ENCODE measurements at places on chromosomes 13 and 19. TPM values are rescaled to one million over a fixed set of nuclear protein-coding genes. Genes with fewer than 3 reads are reported as not detected.
A peak's percentile ranks its signal among the peaks of the same experiment; 100 is the strongest.

- no peak for DNase-seq
- H3K27me3 ChIP-seq = no peaks in the 10 kb centered on the region
- H3K4me1 ChIP-seq = no peaks in the 10 kb centered on the region
- no peaks in the 10 kb centered on the region for H3K36me3 ChIP-seq
- H3K27ac ChIP-seq = no peak overlapping the region
- no peak overlapping the region for H3K4me3 ChIP-seq
These were observed 89.5 kb downstream of the ZNF100 start for GRCh38 chr19:21677696-21678418.

- H3K4me3 ChIP-seq = no peak overlapping the region
- DNase-seq = no peak
- H3K27me3 ChIP-seq = peaks cover 7% of the 10 kb centered on the region
- no peaks in the 10 kb centered on the region for H3K36me3 ChIP-seq
- no peak overlapping the region for H3K27ac ChIP-seq
- peaks cover 8% of the 10 kb centered on the region for H3K4me1 ChIP-seq
These were observed 6.6 kb downstream of the EFNB2 start for GRCh38 chr13:106528718-106529414.

- peaks cover 15% of the 10 kb centered on the region for H3K27me3 ChIP-seq
- H3K4me3 ChIP-seq = no peak overlapping the region
- DNase-seq = no peak
- no peaks in the 10 kb centered on the region for H3K36me3 ChIP-seq
- H3K27ac ChIP-seq = no peak overlapping the region
These were observed 71.8 kb downstream of the SPACA7 start for GRCh38 chr13:112447761-112448603.

GRCh38 chr13:33287142-33287882, 1.8 kb upstream of the STARD13 start:
- no peak for DNase-seq
- no peak overlapping the region for H3K4me3 ChIP-seq
- H3K4me1 ChIP-seq = peaks cover 23% of the 10 kb centered on the region
- H3K36me3 ChIP-seq = no peaks in the 10 kb centered on the region
- peaks cover 5% of the 10 kb centered on the region for H3K27me3 ChIP-seq

GRCh38 chr13:43687038-43687437, 99.7 kb downstream of the ENOX1 start:
- H3K4me1 ChIP-seq = no peaks in the 10 kb centered on the region
- H3K4me3 ChIP-seq = no peak overlapping the region
- DNase-seq = no peak
- H3K36me3 ChIP-seq = no peaks in the 10 kb centered on the region
- no peak overlapping the region for H3K27ac ChIP-seq
- no peaks in the 10 kb centered on the region for H3K27me3 ChIP-seq

DNA sequence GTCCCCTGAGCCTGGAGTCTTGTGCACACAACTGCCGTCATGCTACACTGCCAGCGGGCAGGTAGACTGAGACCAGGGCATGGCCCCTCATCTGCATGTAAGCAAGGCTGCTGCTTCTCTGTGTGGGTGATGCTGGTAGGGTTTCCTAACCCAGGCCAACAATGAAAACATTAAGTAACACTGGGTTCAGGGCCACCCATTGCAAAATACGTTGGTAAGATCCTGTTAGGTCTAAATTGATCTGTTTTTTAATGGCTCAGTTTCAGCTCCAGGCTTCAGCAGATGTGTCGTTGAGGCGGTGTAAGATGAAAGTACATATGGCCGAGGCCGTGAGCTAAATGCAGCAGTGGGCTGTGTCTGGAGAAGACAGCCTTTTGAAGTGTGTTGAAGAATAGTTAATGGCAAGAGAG, 383.4 kb downstream of the IRS2 start:
- H3K4me3 ChIP-seq = no peak overlapping the region
- no peaks in the 10 kb centered on the region for H3K4me1 ChIP-seq
- no peaks in the 10 kb centered on the region for H3K36me3 ChIP-seq
- no peaks in the 10 kb centered on the region for H3K27me3 ChIP-seq
- H3K27ac ChIP-seq = no peak overlapping the region

DNA sequence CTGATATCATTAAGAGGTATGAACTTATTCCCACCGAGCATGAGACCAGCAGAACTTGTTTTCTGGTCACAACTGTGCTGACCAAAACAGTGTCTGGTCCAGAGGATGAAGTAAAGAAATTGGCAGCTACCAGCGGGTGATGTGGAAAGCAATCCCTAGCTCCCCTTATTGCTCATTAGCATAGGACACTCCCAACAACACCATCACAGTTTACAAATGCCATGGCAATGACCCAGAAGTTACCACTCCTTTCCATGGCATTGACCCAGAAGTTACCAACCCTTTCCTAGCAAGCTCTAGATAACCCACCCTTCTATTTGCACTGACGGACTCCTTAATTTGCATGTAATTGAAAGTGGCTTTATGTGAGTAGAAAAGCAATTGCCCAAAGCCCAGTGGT, 1856.1 kb downstream of the OLFM4 start:
- no peaks in the 10 kb centered on the region for H3K4me1 ChIP-seq
- no peak for DNase-seq
- H3K36me3 ChIP-seq = no peaks in the 10 kb centered on the region
- H3K27ac ChIP-seq = no peak overlapping the region
- no peaks in the 10 kb centered on the region for H3K27me3 ChIP-seq

DNA sequence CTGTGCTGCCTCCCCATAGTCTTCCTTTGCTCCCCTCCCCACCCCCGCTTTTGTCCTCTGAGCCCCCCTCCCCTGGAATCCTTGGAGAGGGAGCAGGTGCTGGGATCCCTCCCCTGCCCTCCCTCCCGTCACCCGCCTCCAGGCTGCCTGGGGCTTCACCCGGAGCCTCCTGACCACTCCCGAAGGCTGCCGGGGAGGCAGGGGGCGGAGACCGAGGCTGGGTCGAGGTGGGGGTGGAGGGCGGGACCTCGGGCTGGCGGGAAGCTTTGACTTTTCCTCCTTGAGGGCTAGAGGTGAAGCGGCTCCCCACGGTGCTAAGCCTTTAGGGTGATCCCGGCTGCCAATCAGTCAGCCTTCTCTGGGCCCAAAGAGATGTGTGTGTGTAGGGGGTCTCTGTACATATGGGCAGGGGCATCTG, 1.5 kb downstream of the KMT5C start:
- no peak overlapping the region for H3K27ac ChIP-seq
- peaks cover 2% of the 10 kb centered on the region for H3K36me3 ChIP-seq
- peak overlapping the region; percentile 99 for H3K4me3 ChIP-seq
- peaks cover 25% of the 10 kb centered on the region for H3K4me1 ChIP-seq
- no peaks in the 10 kb centered on the region for H3K27me3 ChIP-seq

- no peaks in the 10 kb centered on the region for H3K27me3 ChIP-seq
- H3K4me3 ChIP-seq = no peak overlapping the region
- H3K4me1 ChIP-seq = peaks cover 38% of the 10 kb centered on the region
- 0 out of 3 replicates have a peak, but pooled peaks cover 9% of the 10 kb centered on the region for H3K36me3 ChIP-seq
These were observed 4.0 kb downstream of the MCF2L start for GRCh38 chr13:112972867-112973576.

- H3K27ac ChIP-seq = no peak overlapping the region
- H3K27me3 ChIP-seq = no peaks in the 10 kb centered on the region
- no peaks in the 10 kb centered on the region for H3K36me3 ChIP-seq
- no peaks in the 10 kb centered on the region for H3K4me1 ChIP-seq
These were observed 47.9 kb upstream of the OLFM4 start for GRCh38 chr13:52980695-52981094.

DNA sequence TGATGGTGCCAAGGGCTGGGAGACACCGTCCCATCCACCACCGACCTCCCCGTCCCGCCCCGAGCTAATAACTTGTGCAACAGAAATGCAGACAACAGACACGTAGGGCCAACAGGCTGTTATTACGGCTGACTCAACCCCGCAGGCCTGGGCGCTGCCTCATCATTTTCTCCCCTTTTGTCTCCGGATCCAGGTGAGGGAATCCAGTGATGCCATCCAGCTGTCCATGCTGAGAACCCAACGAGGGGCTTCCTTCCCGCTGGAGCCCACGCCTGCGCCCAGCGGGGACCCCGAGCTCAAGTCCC, 6.4 kb upstream of the DIRAS1 start:
- no peak overlapping the region for H3K4me3 ChIP-seq
- no peak overlapping the region for H3K27ac ChIP-seq
- DNase-seq = no peak

DNA sequence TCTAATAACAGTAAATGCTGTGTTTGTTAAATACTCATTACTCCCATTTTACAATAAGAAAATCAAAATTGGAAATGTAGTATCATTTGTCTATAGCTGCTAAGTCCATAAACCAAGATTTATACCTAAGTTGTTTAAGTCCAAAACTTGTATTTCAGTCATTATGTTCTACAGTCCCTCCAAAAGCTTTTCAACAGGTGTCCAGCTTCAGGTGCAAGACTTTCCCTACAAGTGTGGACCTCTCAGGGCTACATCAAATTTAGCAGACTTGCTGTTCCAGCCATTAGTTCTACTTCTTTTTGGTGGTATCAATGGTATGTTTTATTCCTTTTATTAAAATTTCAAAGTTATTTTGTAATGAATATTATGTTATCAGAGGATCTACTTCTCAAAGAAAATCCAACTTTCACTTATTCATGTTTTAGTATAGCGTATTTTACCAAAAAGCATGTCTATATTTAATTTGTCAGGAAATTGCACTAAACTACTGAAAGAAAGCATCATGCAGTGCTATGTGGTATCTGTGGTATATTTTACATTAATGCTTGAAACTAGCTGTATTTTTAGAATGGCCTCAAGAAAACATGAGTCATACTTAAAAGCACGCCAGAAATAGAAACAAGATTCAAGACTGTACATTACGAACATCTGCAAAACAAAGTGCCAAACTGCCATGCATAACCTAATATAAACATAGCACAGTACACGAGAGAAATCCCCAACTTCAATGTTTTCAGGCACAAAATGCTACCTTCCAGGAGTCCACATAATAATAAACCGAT, 44.5 kb downstream of the VWA8 start:
- peaks cover 12% of the 10 kb centered on the region for H3K4me1 ChIP-seq
- DNase-seq = no peak
- no peaks in the 10 kb centered on the region for H3K36me3 ChIP-seq
- H3K27me3 ChIP-seq = no peaks in the 10 kb centered on the region
- H3K4me3 ChIP-seq = no peak overlapping the region
- no peak overlapping the region for H3K27ac ChIP-seq

GRCh38 chr13:86810361-86810760, 860.8 kb upstream of the SLITRK5 start:
- H3K27me3 ChIP-seq = no peaks in the 10 kb centered on the region
- H3K4me1 ChIP-seq = no peaks in the 10 kb centered on the region

GRCh38 chr13:33348366-33348765, 62.8 kb upstream of the STARD13 start:
- no peaks in the 10 kb centered on the region for H3K36me3 ChIP-seq
- no peak overlapping the region for H3K4me3 ChIP-seq
- H3K27me3 ChIP-seq = no peaks in the 10 kb centered on the region
- H3K4me1 ChIP-seq = peaks cover 9% of the 10 kb centered on the region

- no peaks in the 10 kb centered on the region for H3K27me3 ChIP-seq
- no peaks in the 10 kb centered on the region for H3K4me1 ChIP-seq
- no peak overlapping the region for H3K27ac ChIP-seq
- DNase-seq = no peak
These were observed 1173.7 kb upstream of the PRR20A start for GRCh38 chr13:55967055-55967454.

DNA sequence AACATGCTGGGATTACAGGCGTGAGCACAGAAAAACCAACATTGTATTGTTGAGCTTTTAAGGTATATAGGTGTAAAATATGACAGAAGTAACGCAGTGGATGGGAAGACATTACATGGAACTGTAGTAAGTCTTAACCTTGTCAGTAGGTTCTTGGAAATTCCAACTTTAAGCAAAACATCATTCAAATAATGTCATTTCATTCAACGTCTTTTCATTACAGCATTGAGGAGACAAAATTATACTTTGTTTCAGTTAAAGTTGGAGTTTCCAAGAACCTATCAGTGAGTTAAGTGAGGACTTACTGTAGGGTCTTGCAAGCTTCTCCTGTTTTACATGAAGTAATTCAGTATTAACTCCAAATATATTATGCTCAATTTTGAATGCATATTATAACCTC, 27.0 kb upstream of the GPR183 start:
- no peak for DNase-seq
- 0 out of 3 replicates have a peak, but pooled peaks cover 8% of the 10 kb centered on the region for H3K36me3 ChIP-seq
- H3K27ac ChIP-seq = no peak overlapping the region

GRCh38 chr19:41866284-41866683, 6.2 kb downstream of the RPS19 start:
- H3K4me3 ChIP-seq = no peak overlapping the region
- H3K4me1 ChIP-seq = peaks cover 87% of the 10 kb centered on the region
- DNase-seq = no peak
- H3K36me3 ChIP-seq = peaks cover 88% of the 10 kb centered on the region
- H3K27ac ChIP-seq = no peak overlapping the region

DNA sequence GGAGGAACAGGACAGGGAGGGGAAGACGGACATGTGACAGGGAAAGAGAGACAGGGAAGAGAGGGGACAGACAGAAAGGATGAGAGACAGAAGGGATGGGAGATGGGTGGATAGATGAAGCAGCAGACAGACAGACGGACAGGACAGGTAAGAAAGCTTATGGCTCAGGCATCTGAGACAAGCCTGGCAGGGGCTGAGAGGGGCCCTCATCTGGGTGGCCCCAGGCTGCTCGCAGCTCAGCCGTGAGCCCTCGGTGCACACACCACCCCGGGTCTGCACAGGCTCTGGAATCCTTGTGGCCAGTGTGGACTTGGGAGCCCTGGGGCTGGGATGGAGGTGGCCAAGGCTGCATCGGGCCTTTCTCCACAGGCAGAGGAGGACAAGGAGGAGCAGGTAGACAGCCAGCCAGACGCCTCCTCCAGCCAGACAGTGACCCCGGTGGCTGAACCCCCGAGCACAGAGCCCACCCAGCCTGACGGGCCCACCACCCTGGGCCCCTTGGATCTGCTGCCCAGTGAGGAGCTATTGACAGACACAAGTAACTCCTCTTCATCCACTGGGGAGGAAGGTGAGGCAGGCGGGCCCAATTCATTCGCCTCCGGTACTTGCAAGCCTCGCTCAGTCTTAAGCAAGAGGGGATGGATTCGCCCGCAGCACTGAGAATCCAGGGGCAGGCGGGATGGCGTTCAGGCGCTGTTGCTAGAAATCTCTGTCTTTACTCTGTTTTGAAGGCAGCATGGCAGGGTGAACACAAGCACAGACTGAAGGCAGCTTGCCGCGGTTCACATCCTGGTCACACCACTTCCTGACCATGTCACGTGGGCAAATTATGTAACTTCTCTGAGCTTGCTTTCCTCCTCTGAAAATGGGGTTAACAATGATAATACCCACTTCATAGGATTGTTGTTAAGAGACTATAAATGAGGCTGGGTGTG, 14.0 kb downstream of the GRAMD1A start:
- H3K36me3 ChIP-seq = peaks cover 72% of the 10 kb centered on the region
- no peaks in the 10 kb centered on the region for H3K27me3 ChIP-seq
- DNase-seq = no peak
- H3K27ac ChIP-seq = no peak overlapping the region

Gene LILRB1
- total RNA-seq = not detected

Gene POLR1G
- total RNA-seq = 23.3 TPM

Gene FFAR1
- total RNA-seq = not detected

Gene KCTD4
- total RNA-seq = not detected

Gene ADAMTS10
- total RNA-seq = 0.49 TPM

Gene DMKN
- total RNA-seq = 57.1 TPM

Gene NCR1
- not detected for total RNA-seq

Gene EPN1
- total RNA-seq = 32.6 TPM

Gene LYPD5
- not detected for total RNA-seq

Gene FREM2
- not detected for total RNA-seq

Gene KLK3
- not detected for total RNA-seq

Gene ARRDC5
- not detected for total RNA-seq

Gene ZSCAN4
- 0.56 TPM for total RNA-seq

Gene LSM4
- total RNA-seq = 166 TPM

Measured in HepG2 (cell line).